ENCODE measurements at places on chromosomes 5 and 9. TPM values are rescaled to one million over a fixed set of nuclear protein-coding genes. Genes with fewer than 3 reads are reported as not detected.

Gene PITX1
- total RNA-seq = 75.0 TPM

Gene ZDHHC11B
- total RNA-seq = 0.99 TPM

- no peak for DNase-seq
These were observed 7.6 kb downstream of the TMEM174 start for GRCh38 chr5:73180566-73180965.

GRCh38 chr5:79754865-79755555 lies 65.4 kb downstream of the CMYA5 start:
- no peak for DNase-seq

DNA sequence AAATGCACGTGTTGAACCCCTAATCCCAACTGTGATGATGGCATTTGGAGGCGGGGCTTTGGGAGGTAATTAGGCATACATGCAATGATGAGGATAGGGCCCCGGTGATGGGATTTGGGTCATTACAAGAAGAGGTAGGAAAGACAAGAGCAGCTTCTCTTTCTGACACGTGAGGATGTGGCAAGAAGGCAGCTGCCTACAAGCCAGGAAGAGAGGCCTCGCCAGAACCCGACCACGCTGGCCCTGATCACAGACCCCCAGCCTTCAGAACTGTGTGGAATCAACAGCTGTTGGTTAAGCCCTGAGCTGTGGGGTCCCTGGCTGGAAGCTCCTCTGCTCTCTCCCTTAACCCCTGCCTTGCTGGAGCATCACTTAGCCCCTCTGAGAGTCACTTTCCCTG lies 57.5 kb downstream of the COL23A1 start:
- DNase-seq = peak; percentile 9

DNA sequence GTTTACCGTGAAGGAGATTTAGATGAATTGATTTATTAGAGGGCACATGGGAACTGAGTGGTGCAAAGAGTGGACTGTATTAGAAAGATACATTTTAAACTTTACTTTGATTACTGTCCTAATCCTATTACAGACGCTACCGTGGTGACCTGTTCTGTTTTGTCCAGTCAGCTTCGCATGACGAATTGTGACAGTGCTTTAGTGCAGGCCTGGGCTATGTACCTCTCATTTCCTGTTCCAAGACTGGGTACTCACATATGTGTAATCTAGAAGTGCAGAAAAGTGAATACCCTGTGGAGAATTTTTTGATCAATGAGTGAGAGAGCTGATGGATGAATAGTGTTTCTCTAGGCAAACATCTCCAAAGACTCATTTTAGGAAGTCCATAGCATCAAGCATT lies 385.9 kb downstream of the ANXA1 start:
- DNase-seq = no peak
